Activated naive CD8-positive, alpha-beta T cell treated with anti-CD3 and anti-CD28 coated beads for 36 hours (primary cell): ENCODE measurements at places on chromosomes 12 and 14. TPM values are rescaled to one million over a fixed set of nuclear protein-coding genes. Genes with fewer than 3 reads are reported as not detected.

- no peak for DNase-seq
Observed at GRCh38 chr14:53023325-53023724, 72.5 kb upstream of the FERMT2 start.

The KRT6C gene
- not detected for total RNA-seq

GRCh38 chr14:106826833-106827369 lies 1300.5 kb downstream of the TMEM121 start:
- DNase-seq: no peak

- no peak for DNase-seq
Observed at GRCh38 chr12:103399986-103400385, 95.8 kb downstream of the C12orf42 start.

DNA sequence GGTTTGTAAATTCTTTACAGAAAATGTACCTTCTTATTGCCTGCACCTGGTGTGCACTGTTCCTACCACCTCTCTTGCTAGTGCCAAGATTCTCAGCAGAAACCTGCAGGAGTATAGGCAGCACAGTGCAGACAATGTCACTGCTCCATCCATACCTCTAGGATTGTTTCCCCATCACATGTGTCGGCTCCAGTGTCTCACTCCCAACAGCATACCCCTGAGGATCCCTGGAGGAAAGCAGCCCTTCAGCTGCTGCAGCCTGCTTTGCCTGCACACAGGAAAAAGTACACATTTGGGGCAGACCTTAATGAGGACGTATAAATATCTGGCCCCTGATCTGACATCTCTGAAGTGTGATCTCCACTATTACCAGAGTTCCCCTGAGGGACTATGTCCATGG lies 235.5 kb downstream of the MDGA2 start:
- no peak for DNase-seq
